WTC11 (cell line): ENCODE measurements at places on chromosomes 2 and 18.

- DNase-seq = no peak
These were observed 33.4 kb downstream of the SLC66A2 start for GRCh38 chr18:79917853-79918614.

DNA sequence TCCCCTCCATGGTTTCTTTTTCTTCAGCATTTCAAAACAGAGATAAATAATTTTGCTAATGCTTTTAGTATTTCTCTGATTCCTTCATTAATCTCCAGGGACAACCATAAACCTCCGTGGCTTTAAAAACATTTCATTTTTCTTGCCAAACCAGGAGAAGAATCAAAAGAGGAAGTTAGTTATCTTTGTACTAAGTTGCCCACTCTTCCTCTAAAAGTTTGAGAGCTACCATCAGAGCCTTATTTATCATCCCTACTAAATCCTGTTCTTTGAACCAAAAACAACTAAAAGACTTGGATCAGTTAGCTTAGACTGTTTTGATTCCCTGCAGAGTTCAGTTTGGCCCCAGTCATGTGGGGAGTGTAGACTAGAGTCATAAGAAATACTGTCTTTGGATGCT, 208.4 kb downstream of the SETBP1 start:
- DNase-seq = no peak

- DNase-seq = no peak
These were observed 2.5 kb downstream of the UXS1 start for GRCh38 chr2:106191511-106192016.

GRCh38 chr2:169046440-169047151, 15.5 kb upstream of the ABCB11 start:
- DNase-seq = no peak

DNA sequence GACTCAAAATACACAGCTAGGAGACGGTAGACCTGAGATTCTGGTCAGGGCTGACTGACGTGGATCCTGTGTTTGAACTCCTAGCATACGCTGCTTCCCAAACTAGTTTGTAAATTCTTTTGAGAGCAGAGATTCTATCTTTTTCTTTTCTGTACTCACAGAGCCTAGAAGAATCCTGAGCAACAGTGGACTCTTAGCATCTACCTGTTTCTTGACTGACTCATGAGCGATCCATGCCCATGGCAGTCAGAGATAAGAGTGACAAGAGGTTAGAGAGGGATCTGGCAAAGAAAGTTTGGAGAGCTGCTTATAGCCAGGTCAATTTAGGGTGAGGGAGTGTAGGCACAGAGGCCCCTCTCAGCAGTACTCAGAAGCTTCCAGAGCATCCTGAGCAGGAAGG, 41.1 kb upstream of the PPP1CB start:
- no peak for DNase-seq

GRCh38 chr2:41768310-41768709, 279.5 kb upstream of the PKDCC start:
- DNase-seq = no peak
